CD8-positive, alpha-beta memory T cell (primary cell): ENCODE measurements at places on chromosomes 2 and 18.

DNA sequence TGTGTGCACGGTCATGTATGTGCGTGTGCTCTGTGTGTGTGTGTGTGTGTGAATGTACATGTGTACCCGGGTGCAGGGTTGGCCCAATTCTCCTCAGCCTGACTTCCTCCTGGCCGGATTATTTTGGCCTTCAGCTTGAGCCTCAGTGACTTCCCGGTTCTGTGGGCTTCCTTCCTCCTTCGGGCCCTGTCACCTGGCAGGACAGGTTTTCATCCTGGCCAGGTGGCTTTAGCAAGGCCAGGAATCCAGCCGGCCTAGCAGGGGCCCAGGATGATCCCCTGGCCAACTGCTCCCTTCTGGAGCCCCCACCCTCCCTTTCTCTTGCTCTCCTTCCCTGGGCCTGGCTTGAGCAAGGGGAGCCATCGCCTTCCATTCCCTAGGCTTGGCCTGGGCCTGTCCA, 140.5 kb downstream of the INHBB start:
- DNase-seq, result no peak
- H3K4me3 ChIP-seq, result no peak overlapping the region
- H3K27ac ChIP-seq, result no peak overlapping the region
- no peaks in the 10 kb centered on the region for H3K36me3 ChIP-seq

DNA sequence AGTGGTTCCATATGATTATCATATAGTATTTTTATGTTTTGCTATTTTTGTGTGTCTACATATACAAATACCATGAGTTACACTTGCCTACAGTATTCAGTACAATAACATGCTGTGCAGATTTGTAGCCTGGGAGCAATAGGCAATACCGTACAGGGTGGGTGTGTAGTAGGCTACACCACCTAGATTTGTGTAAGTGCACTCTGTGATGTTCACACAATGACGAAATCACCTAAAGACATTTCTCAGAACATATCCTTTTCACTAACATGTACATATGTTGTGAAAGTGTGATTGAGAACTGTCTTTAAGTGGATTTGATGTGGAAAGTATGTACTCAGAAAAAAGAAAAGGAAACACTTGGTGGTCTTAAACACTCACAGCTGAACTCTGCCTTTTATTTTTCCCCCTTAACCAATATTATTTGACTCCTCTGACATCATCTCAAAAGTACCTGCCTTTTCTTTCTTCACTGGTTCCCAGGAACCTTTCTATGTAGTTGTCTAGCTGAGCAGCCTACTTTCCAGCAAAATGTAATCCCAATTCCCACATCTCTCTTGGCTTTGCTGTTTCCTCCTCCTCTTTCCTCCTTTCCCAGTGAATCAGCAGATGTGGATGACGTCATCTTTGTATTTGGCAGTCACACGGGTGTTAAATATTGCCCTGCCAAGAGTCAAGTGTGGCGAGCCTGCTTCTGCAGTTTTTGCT, 47.7 kb downstream of the OSBPL6 start:
- H3K4me1 ChIP-seq, result no peaks in the 10 kb centered on the region
- no peaks in the 10 kb centered on the region for H3K27me3 ChIP-seq
- H3K27ac ChIP-seq, result no peak overlapping the region
- no peaks in the 10 kb centered on the region for H3K36me3 ChIP-seq
- no peak for DNase-seq

DNA sequence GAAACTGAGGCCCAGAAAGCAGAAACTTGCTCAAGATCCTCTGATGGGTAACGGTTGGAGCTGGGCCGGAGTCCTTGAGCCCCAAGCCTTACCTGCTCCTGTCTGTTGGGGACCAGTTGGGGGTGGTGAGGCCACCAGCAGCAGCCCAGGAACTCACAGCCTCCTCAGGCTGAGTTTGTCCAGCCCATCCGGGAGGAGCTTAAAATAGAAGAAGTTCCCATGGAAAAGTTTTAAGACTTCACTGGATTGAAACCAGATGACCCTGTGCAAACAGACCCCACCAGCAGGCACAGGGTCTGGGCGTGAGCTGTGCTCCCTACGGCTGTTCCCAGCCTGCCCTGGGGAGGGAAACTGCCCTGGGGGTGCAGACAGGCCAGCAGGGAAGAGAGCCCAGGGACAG, 40.6 kb upstream of the FOSL2 start:
- no peak overlapping the region for H3K27ac ChIP-seq
- H3K4me1 ChIP-seq, result peaks cover 39% of the 10 kb centered on the region
- DNase-seq, result no peak
- H3K36me3 ChIP-seq, result no peaks in the 10 kb centered on the region

DNA sequence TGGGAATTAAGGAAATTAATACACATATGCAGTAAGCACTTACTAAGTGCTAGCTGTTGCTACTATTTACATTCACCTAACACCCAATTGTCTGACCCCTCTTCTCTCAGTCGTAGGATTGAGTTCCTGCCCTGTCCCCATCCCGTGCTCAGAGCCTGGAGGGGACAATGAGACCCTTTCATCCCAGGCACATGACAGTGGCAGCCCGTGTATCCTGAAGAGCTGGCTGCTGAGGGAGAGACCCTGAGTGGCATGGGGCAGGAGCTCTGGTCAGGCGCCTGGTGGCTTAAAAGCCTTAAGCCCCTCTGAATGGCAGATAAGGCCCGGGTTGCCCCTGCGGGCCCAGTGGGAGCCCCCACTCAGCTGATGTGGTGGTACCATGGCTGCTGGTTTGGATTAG, 99.0 kb downstream of the DYSF start:
- no peaks in the 10 kb centered on the region for H3K36me3 ChIP-seq
- H3K27ac ChIP-seq, result no peak overlapping the region
- H3K4me3 ChIP-seq, result no peak overlapping the region
- no peaks in the 10 kb centered on the region for H3K27me3 ChIP-seq

DNA sequence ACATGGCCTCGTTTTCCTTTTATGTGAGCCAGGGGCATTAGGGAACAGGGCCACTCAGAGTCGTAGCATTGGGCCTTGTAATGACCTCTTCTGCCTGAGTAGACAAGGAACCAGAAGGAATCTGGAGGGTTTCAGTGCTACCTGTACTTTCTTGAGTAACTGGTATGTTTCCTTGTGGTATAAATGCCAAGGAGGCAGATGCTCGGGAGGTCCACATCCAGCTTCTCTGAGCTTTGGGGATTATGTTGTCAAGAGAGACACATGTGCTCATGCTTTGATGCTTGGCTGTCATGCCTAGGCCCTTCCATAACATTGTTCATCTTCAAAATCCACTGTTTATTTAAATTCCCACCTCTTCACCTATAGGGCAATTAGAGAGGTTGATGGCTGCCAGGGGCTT, 26.3 kb downstream of the FOSL2 start:
- peaks cover 15% of the 10 kb centered on the region for H3K4me1 ChIP-seq
- no peaks in the 10 kb centered on the region for H3K36me3 ChIP-seq
- no peak for DNase-seq
- no peak overlapping the region for H3K27ac ChIP-seq
- no peak overlapping the region for H3K4me3 ChIP-seq
- no peaks in the 10 kb centered on the region for H3K27me3 ChIP-seq

- no peaks in the 10 kb centered on the region for H3K4me1 ChIP-seq
- no peaks in the 10 kb centered on the region for H3K27me3 ChIP-seq
- H3K36me3 ChIP-seq, result no peaks in the 10 kb centered on the region
- H3K4me3 ChIP-seq, result no peak overlapping the region
Measured at GRCh38 chr2:223597076-223597475, 5.1 kb downstream of the SCG2 start.

- H3K4me3 ChIP-seq, result no peak overlapping the region
- H3K4me1 ChIP-seq, result no peaks in the 10 kb centered on the region
Measured at GRCh38 chr2:155372969-155373368, 674.5 kb downstream of the KCNJ3 start.

GRCh38 chr2:85053802-85054201, 79.4 kb upstream of the TCF7L1 start:
- peaks cover 25% of the 10 kb centered on the region for H3K36me3 ChIP-seq
- no peaks in the 10 kb centered on the region for H3K4me1 ChIP-seq
- no peak overlapping the region for H3K27ac ChIP-seq
- no peaks in the 10 kb centered on the region for H3K27me3 ChIP-seq
- DNase-seq, result no peak

GRCh38 chr2:201858281-201859184, 52.2 kb downstream of the CDK15 start:
- no peak for DNase-seq
- H3K27me3 ChIP-seq, result peaks cover 7% of the 10 kb centered on the region
- peaks cover 17% of the 10 kb centered on the region for H3K4me1 ChIP-seq
- no peak overlapping the region for H3K4me3 ChIP-seq
- no peak overlapping the region for H3K27ac ChIP-seq
- H3K36me3 ChIP-seq, result no peaks in the 10 kb centered on the region

GRCh38 chr2:39153312-39153711, 32.5 kb upstream of the SOS1 start:
- no peaks in the 10 kb centered on the region for H3K36me3 ChIP-seq
- no peaks in the 10 kb centered on the region for H3K27me3 ChIP-seq
- no peak overlapping the region for H3K4me3 ChIP-seq
- H3K27ac ChIP-seq, result no peak overlapping the region
- no peaks in the 10 kb centered on the region for H3K4me1 ChIP-seq

DNA sequence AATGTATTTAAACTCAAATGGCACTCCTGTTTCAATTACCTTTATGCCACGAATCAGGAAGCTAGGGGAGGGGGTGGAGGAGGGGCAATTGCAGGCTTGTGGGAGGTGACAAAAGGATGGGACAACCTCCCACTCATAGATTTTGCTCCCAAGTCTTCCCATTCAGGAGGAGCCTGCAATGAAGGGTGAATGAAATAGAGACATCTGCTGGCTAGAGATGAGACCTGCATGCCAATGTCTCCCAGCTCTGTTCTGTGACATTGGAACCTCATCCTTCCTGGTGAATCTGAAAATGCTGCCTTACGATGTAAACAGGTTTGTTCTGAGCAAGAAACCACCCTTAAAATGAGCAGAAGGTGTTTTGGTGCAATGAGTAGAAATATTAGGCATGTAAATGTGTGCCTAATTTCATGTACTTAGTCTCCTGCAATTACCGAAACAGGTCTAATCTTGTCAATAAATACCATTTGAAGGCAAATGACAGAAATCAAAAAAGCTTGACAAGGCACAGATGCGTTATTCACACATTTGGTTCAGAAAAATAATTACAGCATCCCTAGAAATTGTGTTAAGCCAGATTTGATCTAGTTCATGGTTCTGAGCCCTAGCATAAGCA, 2.7 kb upstream of the PID1 start:
- no peak overlapping the region for H3K4me3 ChIP-seq
- H3K27me3 ChIP-seq, result no peaks in the 10 kb centered on the region
- DNase-seq, result no peak
- no peak overlapping the region for H3K27ac ChIP-seq
- H3K36me3 ChIP-seq, result no peaks in the 10 kb centered on the region
- no peaks in the 10 kb centered on the region for H3K4me1 ChIP-seq

DNA sequence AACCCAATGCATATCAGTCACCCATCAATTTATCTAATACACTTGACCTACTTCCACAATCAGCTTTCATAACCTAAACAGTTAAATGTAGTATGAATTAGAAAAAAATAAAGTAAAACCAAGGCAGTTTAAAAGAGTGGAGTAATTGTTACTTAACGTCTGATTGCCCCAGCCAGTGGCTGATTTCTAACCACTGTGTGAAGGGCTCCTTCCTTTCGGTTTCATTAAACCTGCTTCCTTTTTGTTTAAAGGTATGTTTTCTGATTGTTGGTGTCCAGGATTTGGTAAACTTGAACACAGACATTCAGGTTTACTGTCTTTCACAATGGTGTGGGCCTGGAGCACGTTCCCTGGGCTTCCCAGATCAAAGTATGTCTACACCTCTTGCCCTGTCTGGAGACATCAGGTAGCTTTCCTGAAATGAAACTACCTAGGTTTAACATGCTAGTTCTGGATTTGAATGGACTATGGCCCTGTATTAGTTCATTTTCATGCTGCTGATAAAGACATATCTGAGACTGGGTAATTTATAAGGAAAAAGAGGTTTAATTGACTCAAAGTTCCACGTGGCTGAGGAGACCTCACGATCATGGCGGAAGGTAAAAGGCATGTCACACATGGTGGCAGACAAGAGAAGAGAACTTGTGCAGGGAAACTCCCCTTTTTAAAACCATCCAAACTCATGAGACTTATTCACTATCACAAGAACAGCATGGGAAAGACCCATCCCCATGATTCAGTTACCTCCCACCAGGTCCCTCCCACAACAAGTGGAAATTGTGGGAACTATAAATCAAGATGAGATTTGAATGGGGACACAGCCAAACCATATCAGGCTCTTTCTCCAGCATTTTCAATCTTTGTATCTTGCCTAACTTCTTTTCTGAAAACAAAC, 605.2 kb upstream of the ID2 start:
- no peak overlapping the region for H3K4me3 ChIP-seq
- H3K27ac ChIP-seq, result no peak overlapping the region
- no peaks in the 10 kb centered on the region for H3K27me3 ChIP-seq

DNA sequence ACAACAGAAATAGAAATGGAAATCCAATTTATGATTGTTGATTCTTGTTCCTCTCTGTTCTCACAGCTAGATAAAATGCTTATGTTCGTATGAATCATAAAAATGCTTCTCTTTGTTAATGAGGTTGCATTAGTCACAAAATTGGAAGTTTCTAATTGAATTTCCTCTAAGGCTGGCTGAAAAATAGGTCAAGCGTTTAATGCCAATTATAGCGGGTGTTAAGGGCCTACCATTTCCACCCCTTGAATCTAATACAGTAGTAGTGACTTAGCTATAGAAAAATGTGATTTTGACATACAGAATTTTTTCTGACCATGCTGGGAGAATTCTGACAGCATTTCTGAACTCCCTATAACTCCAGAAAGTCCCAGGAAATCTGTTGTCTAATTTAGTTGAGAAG, 107.1 kb downstream of the TTN start:
- no peaks in the 10 kb centered on the region for H3K27me3 ChIP-seq
- no peak for DNase-seq
- H3K36me3 ChIP-seq, result no peaks in the 10 kb centered on the region
- no peaks in the 10 kb centered on the region for H3K4me1 ChIP-seq
- no peak overlapping the region for H3K27ac ChIP-seq
- H3K4me3 ChIP-seq, result no peak overlapping the region

GRCh38 chr2:28084564-28084963, 194.0 kb downstream of the BABAM2 start:
- no peak overlapping the region for H3K4me3 ChIP-seq
- DNase-seq, result no peak
- H3K36me3 ChIP-seq, result no peaks in the 10 kb centered on the region

GRCh38 chr2:5007596-5007995, 684.6 kb upstream of the SOX11 start:
- no peak overlapping the region for H3K27ac ChIP-seq
- no peaks in the 10 kb centered on the region for H3K4me1 ChIP-seq
- H3K27me3 ChIP-seq, result no peaks in the 10 kb centered on the region

GRCh38 chr2:241539616-241540374, 18.8 kb upstream of the BOK start:
- H3K36me3 ChIP-seq, result no peaks in the 10 kb centered on the region
- no peak overlapping the region for H3K27ac ChIP-seq
- no peak overlapping the region for H3K4me3 ChIP-seq
- peaks cover 6% of the 10 kb centered on the region for H3K27me3 ChIP-seq
- DNase-seq, result no peak

DNA sequence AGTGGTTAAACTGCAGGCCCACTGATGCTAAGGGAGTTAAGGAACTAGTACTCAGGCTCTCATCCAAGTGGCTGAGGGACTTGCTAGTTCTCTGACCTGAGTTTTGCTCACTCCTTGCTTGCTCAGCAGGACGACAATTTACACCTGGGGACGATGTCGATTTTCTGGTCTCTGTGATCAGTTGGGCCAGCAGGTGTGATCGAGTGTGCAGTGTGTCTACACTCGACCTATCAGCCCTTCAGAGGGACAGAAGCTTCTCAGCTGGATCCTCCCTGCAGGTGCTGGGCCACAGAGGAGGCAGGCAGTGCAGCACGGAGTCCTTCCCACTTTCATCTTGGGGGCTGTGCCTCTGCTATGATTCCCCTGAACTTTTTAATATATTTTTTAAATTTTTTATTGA, 71.5 kb downstream of the KCNS3 start:
- no peaks in the 10 kb centered on the region for H3K4me1 ChIP-seq
- H3K36me3 ChIP-seq, result no peaks in the 10 kb centered on the region
- no peak overlapping the region for H3K27ac ChIP-seq
- no peak overlapping the region for H3K4me3 ChIP-seq
